ENCODE measurements at places on chromosomes 12 and 14.

DNA sequence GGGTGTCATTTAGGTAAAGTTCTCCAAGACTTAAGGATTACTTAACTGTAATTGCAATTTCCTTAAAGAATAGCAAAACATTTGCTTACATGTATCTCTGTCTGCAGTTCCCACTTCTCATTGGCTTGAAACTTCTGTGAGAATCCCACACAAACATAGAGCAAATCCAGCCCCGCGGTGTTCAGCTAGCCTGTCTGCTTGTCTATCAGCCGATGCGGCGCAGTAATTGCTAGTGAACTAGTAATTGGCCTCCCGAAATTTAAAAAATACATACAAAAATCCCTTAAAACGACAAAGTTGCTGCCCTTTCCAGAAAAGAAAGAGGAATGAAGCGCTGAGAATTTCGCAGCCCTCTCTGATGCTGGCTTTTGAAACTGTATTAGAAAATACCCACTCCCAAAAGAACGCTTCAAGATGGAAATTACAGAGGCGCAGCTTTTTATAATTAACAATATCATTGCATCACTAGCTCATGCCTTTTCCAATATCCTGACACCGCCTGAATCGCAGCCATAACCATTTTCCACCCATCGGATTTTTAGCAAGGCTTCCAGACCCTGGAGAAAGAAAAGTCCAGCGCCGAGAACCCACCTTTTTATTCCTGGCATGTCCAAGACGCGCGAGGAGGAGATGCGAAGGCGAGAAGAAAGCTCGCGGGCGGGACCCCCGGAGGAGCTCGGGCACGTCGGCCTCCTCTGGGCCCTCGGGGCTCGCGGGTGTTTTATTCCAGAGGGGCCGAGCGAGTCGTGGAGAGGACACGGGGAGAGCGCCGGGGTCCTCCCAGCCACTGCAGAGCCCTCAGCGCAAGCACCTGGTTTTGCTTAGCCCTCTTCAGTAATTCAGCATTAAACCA lies 646 bp downstream of the FBLN5 start:
- DNase-seq = peak; percentile 60

DNA sequence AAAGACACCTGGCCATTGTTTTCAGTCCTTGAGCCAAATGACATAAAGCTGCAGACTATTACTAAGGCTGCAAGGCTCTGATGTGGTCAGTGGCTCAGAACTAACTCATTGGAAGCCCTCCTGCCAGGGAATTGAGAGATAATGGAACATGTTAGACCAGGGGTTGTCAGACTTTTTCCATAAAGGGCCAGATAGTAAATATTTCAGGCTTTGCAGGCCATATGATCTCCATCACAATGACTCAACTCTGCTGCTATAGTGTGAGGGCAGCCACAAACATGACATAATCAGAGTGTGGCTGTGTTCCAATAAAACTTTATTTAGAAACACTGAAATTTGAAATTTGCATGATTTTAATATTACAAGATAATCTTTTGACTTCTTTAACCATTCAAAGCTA lies 140.3 kb downstream of the TMEM30B start:
- no peak for DNase-seq

DNA sequence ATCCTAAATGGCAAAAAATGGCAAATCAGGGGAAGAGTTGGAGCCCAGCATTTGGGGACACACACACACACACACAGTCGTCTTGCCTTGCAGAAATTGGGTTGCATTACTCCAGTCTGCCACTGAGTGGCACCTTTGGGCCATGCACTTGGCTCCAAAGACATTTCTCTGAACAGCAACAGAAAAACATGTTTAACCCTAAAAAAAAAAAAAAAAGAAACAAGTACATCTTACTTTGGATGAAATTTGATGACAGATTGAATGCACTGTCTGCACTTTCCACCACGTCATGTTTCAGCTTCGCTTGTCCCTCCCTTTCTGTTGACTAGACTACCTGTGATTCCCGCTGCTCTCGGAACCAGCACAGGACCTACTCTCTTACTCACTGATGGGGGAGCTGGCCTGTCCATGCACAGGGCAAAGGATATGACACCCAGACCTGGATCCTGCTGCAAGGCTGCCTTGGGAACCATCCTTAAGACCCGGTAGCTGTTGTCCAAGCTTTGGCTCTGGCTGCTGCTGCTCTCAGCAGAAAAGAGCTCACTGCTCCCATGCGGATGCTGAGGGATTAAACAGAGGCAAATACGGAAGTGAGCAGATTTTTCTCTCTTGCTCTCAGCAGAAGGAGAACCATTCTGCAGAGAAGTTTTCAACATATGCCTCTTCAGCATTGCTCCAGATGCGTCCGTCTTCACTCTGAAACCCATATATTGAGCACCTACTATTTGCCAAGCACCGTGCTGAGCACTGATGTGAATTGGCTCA lies 376.8 kb downstream of the DPF3 start:
- peak; percentile 74 for DNase-seq

- DNase-seq = no peak
Observed at GRCh38 chr12:53091756-53092155, 5.7 kb upstream of the IGFBP6 start.

DNA sequence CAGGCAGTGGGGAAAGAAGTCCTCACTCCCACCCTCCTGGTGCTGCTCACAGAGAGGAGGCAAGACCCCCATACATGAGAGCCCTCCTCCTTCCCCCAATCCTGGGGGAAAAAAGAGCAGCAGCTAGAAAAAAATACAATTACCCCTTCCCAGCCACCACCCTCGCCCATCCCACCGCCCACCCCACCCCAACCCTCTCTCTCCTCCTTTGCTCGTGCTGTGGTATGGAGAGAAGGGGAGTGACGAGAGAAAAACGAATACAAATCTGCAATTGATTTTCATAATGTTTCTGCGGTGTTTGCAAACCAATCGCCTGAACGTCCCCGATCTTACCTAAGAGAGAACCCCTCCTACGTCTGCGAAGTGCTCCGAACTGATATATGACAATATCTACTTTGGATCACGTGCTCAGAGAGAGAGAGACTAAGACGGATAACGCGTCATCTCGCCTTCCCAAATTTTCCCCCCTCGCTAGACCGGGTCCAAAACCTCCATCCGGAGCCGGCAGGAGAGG lies at the start of gene HOXC11:
HOXC11 (plus strand) TSS at position 405 of the 514 bp plus-strand sequence. CDS start 116 bp downstream, outside the sequence.
- no peak for DNase-seq

DNA sequence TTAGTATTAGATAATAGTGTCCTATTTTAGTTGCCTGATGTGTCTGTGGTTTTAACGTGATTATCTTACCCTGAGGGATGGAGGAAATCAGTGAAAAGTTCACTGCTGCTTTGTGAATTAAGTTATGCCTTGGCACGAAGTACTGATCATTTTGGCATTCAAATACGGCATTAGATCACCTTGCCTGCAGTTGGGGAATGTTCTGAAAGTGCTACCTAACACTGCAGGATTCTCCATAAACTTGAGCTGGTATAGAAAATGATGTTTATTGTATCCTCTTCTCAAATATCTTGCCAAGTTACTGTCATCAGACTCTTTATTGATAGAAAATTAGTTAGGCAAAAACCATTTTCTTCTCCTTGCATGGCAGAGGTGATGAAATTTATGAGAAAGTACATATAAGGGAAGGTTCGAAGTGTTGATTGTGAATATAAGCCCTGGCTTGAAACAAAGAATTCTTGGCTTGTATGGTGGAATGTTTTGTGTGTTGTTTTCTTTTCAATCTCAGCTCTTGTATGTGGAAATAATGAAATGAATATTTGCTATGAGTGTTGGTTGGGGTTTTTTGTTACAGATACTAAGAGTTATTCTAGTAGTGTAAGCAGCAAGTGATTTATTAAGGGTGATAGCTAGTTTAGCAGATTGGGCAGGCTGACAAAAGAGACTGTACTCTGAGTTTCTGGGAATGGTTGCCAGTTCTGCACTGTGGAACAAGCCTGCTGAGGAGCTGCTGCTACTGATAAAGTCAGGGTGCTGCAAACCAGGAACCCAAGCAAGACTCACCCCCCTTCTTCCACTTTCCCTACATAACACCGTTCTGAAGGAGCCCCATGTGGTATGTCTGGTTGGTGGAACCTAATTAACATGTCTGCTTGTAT lies 448.3 kb downstream of the PCNX1 start:
- DNase-seq = no peak

GRCh38 chr14:20823859-20824258 lies 21.2 kb upstream of the RNASE1 start:
- DNase-seq = peak; percentile 13

DNA sequence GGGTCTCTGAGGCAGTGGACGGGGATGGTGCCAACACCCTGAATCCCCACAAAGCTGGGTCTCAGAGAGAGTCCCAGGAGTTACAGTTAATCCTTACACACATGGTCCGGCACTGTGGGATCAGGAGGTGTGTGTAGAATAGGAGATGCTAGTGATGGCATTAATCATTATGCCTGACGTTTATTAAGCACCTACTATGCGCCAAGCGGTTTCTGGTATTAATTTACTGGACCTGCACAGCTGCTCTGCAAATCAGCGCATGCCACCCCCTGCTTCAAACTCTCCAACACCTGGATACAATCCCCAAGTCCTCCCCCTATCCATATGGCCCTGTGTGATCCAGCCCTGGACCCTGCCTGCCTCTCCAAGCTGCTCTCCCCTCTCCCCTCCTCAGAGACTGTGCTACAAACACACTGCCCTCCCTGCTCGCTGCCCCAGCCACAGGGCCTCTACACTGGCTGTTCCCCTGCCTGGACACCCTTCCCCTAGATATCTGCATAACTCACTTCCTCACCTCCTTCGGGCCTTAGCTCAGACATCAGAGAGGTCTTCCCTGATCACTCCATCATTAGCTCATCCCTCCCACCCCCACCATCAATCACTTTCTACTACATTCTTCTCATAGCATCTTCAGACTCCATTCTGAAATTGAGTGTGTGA lies 86.0 kb downstream of the RFLNA start:
- DNase-seq = no peak

DNA sequence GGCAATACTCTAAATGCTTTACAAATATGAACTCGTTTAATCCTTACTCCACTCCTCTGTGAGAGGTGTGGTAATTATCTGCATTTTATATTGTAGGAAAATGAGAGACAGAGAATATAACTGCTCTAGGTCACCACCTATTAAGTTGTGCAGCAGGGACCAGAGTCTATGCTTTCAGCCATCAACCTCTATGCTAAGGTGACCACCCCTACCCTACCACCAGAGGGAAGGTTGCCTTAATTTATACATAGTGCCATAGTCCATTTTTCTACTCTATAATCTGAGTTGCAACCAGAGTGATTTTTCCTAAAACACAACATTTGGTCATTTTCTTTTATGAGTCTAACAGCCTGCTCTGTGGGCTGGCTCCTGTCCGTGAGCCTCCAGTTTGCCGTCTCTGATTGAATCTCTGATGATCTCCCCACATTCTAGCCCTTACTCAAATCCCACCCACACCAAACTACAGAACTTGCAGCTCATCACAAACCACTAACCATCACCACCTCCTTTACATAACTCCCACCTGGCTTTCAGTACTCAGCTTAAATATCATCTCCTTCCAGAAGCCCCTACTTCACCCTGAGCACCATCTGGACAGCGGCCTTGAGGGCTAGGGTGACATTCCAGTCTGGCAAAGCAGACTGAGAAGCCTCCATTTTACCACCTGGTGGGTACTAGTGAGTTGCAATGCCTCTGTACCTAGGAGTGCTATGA lies 126.6 kb downstream of the PPM1H start:
- no peak for DNase-seq

GRCh38 chr14:92937051-92937937 lies 14.3 kb downstream of the CHGA start:
- DNase-seq = no peak

GRCh38 chr14:100079726-100080005 lies 14.4 kb downstream of the EVL start:
- DNase-seq = peak; percentile 52

- DNase-seq = no peak
Observed at GRCh38 chr12:22684140-22685118, 59.5 kb downstream of the ETNK1 start.

DNA sequence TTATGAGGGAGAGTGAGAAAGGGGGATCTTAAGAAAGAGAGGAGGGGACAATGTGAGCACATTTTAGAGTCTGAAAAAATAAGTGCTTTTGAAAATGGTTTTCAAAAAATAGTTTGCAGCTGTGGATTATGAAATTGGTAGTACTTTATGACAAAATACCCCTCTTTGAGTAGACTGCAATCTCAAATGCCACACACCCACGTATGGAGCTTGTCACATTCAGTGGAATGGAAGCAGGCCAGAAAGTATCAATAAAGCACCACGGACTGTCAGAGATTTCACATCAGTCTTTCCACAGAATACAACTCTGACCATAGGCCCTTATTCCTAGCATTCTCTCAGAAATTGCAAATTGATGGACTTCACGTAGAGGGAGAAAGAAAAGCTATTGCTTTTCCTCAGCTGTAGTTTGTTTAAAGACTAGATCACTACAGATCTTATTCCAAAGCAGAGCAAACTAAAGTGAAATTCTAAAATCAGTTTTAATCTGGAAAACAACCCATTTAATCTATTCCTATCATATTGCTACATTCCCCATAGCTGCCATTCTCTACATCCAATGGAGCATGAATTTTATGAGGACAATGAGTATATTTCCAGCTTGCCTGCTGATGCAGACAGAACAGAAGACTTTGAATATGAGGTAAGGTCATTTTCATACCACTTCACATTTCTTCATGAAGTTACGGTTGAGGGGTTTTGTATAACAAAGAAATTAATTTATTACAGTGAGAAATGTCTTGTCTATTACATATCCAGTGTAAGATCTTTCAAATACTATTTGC lies 321.3 kb downstream of the PDZRN4 start:
- no peak for DNase-seq

GRCh38 chr12:117468016-117468415 lies 106.6 kb upstream of the NOS1 start:
- no peak for DNase-seq

- DNase-seq = no peak
Observed at GRCh38 chr14:75150150-75150549, 23.3 kb upstream of the NEK9 start.

DNA sequence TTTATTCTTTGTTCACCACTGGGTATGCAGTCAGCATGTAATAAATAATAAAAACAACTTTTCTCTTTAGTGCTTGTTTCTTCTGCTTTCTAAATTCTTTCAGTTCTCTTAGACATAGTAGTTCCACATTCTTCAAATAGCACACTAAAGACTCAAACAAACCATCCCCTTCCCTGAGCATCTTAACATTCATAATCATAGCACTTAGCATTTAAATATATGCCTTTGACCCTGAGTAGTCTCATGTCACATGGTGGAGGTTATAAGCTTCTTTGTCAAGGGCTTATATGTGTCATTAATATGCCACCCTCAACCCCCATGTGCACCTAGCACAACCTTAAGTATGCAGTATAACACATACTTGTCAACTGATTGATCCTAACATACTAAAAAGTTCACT lies 212.7 kb downstream of the PHLDA1 start:
- no peak for DNase-seq

DNA sequence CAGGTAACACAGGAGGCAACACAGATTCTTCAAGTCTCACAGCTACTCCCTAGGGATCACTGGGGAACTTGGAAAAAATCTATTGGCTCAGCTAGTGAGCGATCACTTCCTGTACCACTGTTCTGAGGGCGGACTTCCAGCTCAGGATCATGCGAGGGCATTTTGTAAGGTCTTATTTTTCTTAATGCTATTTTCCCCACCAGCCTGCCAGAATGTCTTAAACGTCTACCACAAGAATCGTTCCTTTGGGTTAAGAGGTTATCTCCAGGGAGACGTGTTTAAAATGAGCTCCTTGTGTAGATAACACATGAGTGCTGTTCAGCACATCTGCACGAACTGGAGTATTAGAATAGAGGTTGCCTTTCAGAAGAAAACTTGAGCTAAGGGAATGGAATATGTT lies 162.6 kb downstream of the ETNK1 start:
- no peak for DNase-seq
